SK-N-SH (cell line): ENCODE measurements at places on chromosomes 6 and 20.

GRCh38 chr6:15356179-15356578 lies 110.3 kb downstream of the JARID2 start:
- no peak for DNase-seq

GRCh38 chr20:53360852-53361251 lies 232.8 kb downstream of the ZNF217 start:
- no peak for DNase-seq

DNA sequence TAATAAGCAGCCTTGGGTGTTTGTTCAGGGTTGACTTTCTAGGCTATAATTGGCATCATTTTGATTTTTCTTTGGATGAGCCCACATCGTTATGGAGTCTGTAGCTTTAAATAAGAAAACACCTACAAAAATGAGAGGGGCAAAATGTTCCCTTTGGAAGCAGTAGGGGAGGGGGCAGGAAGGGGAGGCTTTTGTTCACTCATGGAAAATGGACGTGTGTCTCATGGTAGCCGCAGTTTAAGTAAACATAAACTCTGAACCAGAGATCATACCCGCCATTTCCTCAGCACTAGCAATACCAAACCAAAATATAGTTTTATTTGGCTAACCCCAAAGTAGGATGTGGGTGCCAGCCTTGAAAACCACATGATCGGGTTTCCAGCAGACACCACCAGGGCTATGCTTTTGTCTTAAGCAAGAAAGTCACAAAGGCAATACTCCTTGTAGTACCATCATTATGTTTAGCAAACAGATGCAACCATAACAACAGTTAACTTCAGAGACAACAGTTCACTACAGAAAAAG lies 572.5 kb upstream of the JAG1 start:
- DNase-seq: no peak

DNA sequence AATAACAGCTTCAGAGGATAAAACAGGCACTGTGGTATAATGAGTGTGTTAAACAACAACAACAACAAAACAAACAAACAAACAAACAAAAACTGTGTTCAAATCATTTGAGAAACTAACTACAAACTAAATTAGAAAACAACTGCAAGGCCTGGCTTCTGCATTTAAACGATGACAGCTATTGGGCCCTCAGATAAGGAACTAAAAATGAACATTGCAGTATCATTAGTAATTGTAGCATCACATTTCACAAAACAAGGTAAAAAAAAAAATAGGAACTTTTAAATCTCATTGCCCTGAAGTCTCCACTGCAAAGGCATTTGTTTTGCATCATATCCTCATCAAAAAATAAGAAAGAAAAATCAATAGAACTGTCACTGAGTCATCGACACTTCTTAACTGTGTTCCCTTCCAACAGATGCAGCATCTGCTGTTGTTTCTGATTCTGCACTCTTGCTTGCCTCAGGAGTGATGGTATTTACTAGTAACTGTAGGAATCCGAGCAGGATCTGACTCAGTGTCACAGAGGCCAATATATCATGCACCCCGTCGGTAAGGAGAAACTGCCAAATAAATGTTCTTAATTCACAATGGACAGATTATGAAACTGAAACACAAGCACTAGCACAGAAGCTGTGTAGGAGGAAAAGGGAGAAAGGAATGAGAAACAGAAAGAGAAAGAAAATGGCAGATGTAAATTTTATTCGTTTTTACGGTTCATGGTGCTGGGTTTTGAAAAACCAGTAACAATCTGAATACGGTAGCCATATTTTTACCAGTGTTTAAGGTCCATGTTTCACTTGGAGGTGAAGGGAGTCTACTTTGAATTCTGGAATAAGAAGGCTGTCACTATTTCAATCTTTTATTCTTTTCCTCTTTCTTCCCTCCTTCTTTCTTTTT lies 365.7 kb upstream of the EPHA7 start:
- DNase-seq: no peak

- DNase-seq: no peak
Observed at GRCh38 chr6:40268166-40268565, 319.0 kb downstream of the LRFN2 start.

- DNase-seq: no peak
Observed at GRCh38 chr20:40486297-40486696, 202.7 kb downstream of the MAFB start.

DNA sequence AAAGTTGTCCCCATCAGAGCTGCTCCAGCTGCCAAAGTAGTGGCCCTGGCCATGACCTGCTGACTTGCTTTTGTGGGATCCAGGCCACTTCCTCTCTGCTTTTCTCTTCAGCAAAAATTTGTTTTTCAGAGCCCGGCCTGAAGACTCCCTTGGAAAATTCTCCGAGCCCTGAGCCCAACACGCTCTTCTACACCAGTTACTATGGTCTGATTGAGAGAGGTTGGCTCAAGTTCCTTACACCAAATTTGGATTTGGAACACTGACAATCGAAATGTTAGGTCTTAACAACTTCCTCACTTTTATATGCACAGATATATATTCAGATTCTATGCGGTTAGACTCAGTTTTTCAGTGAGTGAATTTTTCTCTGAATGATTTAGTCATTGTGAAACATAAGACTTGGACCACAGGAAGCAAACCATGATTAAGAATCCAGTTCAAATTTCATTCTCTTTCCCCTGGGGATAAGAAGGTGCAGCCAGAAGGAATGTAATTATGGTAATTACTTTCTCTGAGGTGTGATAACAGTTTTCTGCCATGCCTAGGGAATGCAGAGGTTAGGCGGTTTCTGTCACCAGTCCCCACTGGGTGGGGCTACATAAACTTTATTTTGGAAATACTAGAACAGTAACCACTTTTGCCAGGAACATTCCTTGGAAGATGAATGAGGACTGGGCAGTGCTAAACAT lies 365.2 kb downstream of the SYNE1 start:
- DNase-seq: no peak

DNA sequence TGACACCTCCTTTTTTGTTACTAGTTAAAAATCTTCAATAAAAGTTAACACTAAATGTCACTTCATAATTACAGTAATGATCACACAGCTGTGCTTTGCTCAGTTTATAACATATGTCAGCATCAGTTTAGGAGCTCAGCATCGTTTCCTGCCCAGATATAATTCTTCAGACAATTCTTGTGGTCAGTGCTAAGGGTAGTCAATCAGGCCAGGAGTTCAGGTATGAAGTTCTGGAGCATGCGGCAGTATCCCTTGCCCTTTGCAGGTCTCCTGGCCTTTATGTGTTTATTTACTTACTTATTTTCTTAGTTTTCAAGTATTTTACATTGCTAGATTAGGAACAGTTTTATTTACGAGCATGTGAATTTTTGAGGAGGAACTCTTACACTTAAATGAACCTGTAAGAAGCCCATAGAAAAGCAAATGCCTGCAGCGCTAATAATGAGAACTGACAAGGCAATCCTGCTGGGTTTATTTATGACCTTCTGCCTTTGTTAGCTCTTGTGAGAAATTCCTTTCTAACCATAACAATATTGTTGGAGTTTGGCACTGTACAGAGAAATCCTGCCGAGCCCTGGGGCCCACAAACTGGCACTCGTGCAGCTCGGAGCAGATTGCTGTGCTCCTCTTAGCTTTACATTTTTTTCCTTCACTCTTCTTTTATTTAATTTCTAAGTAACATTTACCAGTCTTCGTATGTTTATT lies 252.8 kb downstream of the TMEM242 start:
- DNase-seq: no peak

- DNase-seq: no peak
Observed at GRCh38 chr20:54048891-54049545, 21.4 kb downstream of the BCAS1 start.
